ENCODE measurements at places on chromosomes 3 and 15.
A peak's percentile ranks its signal among the peaks of the same experiment; 100 is the strongest.

- peak; percentile 53 for DNase-seq
These were observed 3.3 kb upstream of the NDN start for GRCh38 chr15:23690450-23690852.

GRCh38 chr15:32802286-32802936, 84.6 kb downstream of the GREM1 start:
- no peak for DNase-seq

GRCh38 chr3:148042663-148043445, 633.7 kb downstream of the ZIC1 start:
- DNase-seq, result no peak

GRCh38 chr3:20056725-20057611, 16.7 kb downstream of the KAT2B start:
- DNase-seq, result no peak

- no peak for DNase-seq
These were observed 147.8 kb upstream of the IL12A start for GRCh38 chr3:159840703-159841299.

DNA sequence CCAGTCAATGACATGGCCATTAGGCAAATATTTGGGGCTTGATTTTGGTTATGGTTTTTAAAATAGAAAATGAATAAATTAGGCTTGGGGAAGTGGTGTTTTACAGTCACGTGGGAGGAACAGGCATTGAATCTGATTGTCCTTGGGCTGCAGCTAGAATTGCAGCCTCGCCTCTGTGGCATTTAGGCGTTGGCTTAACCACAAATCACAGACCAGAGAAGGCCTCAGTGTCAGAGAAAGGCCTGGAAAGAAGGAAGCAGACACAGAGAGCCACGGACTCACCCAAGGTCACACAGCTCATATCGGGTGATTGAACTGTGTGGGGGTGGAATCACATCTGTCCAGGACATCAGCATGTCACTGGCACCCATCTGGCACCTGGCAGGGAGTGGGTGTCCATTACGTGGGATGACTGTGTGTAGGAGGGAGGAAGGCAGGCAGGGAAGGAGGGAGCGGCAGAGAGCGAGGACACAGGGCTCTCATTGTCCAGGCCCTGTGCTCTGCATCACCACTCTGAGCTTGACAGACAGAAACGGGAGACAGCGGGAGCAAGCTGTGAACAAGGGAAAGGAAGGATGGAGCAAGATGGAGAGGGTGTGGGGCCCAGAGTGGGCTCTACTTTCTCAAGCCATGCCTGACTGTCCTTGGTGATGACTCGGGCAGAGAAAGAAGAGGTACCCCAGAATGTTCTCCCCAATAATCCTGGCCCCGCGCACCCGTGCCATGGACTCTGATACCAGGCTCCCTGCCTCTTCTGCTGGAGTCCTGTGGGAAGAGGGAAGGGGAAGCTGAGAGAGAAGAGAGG, 186.4 kb downstream of the FAM43A start:
- no peak for DNase-seq

DNA sequence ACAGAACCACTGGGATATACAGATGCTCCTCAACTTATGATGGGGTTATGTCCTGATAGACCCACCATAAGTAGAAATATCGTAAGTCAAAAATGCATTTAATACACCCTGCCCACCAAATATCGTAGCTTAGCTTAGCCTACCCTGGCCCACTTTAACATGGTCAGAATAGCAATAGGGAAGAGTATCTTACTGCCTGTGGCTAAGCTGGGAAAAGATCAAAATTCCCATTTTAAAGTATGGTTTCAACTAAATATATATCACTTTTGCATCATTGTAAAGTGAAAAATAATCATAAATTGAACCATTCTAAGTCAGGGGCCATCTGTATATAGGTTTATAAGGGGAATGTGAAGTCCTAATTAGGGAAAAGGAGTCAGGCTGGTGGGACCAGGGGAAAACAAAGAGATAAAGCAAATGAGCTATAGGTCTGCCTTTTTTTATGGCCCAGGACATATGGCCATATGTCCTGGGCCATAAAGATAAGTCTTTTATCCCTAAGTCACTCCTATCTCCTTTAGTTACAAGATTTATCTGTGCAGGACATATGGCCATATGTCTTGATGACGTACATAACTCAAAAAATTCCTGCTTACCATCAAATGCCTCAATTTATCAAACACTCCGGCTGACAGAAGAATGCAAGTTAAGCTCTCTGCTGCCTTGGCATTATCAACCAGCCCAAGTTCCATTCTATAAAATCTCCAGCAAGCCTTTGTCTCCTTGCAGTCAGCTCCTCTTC, 11.2 kb downstream of the RTP3 start:
- DNase-seq, result no peak

- DNase-seq, result no peak
These were observed 43.5 kb downstream of the ATP13A5 start for GRCh38 chr3:193335031-193335430.

DNA sequence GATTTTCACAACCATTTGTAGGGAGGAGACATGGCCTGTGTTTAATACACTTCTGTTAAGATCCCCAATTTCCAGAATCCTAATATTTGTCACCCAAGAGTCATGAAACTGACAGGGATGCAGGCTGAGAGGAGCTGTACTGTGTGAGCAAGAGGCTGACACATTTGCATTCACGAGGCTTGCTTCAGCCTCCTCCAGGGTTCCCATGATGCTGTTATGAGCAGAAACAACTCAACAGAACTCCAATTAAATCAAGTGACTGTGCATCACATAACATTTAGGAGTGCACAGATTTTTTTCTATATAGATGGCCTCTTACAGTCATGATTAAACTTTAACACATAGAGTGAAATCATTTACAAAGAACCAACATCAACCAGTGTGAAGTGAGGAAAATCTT, 292.3 kb upstream of the STT3B start:
- no peak for DNase-seq

GRCh38 chr3:157518881-157519280, 15.7 kb upstream of the VEPH1 start:
- DNase-seq, result no peak

GRCh38 chr15:98442901-98443300, 205.4 kb upstream of the IGF1R start:
- no peak for DNase-seq

DNA sequence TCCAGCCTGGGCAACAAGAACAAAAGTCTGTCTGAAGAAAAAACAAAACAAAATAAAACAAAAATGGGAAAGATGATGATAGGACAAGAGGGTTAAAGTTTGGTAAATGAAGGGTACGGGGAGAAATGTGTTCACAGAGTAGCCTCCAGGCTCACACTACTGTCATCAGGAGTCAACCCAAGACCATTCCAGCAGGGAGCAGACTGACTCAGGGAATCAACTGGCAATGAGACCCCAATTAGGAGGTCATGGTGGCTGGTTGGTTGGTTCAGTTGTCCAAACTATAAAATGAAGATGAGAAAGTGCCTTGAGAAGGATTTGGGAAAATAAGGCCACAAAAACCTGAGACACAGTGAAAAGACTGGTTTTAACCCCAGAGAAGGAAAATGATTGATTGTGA, 51.8 kb downstream of the KLHL6 start:
- DNase-seq, result no peak

- no peak for DNase-seq
These were observed 9.3 kb downstream of the PXYLP1 start for GRCh38 chr3:141240687-141241615.

DNA sequence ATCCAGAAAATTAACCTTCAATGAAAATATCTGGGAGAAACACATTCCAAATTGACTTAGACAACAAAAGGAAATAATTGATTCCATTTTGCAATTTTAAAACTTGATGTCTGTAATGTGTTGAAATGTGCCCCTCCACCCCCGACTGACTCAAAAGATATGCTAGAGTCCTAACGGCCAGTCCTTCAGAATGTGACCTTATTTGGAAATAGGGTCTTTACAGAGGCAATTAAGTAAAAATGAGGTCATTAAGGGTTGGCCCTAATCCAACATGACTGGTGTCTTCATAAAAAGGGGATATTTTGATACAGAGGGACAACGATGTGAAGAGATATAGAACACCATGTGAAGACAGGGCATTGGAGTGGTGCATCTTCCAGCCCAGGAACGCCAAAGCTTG, 153.9 kb downstream of the PDZRN3 start:
- DNase-seq, result no peak

- DNase-seq, result no peak
These were observed 371.7 kb downstream of the ZBTB20 start for GRCh38 chr3:114775395-114775794.

DNA sequence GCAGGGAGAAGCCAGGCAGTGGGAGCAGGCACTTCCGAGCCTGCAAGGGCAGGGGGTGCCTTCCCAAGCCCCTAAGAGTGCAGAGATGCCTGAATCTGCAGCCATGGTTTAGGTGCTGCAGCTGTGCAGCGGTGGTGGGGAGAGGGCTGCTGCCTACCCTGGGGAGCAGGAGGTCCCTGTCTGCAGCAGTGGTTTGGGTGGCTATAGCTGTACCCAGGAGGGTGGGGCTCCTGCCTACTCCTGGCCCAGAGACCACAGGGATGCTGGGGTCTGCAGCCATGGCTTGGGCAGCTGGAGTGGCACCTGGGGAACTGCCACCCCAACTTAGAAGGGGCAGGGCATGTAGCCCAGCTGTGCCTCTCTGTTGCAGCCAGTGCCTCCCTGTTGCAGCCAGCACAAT, 488.1 kb upstream of the THBS1 start:
- no peak for DNase-seq

- no peak for DNase-seq
These were observed 33.0 kb upstream of the ARL14 start for GRCh38 chr3:160643994-160644393.

DNA sequence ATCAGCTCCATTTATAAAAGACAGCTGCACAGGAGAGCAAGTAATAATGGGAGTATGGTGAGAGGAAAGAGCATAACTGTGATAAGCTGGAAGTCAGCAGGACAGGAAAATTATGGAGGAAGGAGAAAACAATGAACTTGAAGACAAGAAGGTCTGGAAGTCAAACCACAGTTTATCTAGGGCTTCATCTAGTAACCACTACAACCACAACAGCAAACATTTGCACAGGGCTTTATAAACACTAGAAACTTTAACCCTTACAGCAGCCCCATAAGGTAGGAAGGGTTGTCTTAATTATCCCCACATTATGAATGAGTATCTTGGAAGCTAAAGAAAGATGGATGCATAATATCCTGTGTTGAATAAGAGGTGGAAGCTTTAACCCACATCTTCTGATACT, 820.8 kb downstream of the IGSF11 start:
- no peak for DNase-seq

- DNase-seq, result no peak
These were observed 17.5 kb upstream of the PPIB start for GRCh38 chr15:64180235-64180824.

DNA sequence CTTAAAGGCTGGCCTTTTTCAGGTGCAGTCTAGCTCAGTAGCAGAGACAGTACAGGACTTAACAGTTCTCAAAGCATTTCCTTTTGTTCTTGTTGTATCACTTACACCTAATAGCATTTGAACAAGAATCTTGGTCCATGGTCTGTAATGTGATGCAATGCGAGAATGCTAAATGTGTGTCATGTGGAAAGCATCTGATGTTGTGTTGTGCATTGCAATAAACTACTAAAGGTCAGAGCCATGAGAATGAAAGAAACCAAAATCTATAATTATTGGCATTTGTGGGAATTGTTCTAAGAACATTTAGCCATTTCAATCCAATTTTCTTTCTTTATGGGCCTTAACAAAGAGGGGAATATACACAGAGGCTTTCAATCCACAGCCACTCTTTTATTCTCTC, 324.5 kb upstream of the ROBO2 start:
- DNase-seq, result no peak

DNA sequence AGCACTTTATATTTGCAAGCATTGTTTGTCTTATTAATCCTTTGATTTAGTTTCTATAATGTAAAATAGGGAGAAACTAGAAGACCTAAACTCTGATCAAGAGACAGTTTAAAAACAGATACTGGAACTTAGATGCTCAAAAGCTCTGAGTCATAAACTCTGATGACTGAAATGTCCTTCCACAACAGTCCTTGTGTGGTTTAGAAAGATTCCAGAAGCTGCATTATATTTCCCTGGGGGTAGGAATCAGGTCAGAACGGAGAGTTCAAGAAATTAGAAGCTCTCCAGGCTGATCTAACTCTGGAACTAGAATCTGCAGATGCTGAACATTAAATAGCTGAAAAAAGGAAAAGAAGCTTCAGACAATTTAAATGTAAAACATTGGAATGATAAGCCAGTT, 18.3 kb upstream of the ONECUT1 start:
- DNase-seq, result no peak

- no peak for DNase-seq
These were observed 86.1 kb downstream of the TJP1 start for GRCh38 chr15:29736012-29736743.

DNA sequence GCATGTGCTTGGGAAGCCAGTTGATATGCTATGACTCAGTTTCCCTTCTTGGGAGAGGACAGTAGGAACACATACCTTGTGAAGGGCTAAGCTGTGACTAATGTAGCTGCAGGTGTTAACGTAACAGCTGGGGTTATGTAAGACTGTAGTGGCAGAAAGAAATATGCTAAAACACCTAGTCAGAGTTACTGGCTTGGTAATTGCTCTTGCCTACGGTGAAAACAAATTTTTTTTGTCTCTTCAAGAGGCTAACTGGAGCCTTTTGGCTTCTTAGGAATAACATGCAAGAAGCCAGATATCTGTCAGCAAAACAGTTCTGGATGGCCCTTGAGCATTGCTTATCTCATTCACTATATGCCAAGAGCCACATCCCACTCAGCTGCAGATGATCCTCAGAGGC, 1.4 kb downstream of the MAPKBP1 start:
- DNase-seq, result no peak

DNA sequence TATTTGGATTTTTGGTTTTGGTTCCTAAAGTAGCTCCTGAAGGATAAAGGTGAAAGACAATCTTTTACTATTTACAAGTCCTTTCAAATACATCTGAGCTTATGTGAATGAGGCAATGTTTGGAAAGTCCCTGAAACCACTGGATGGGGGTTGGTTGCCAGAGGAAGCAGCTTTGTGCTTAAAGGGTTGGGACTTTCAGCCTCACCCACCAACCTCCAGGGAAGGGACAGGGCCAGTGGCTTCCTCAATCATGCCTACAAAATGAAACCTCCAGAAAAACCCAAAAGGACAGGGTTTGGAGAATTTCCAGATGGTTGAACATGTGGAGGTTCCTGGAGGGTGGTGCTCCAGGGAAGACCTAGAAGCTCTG, 20.9 kb upstream of the ABHD17C start:
- no peak for DNase-seq

DNA sequence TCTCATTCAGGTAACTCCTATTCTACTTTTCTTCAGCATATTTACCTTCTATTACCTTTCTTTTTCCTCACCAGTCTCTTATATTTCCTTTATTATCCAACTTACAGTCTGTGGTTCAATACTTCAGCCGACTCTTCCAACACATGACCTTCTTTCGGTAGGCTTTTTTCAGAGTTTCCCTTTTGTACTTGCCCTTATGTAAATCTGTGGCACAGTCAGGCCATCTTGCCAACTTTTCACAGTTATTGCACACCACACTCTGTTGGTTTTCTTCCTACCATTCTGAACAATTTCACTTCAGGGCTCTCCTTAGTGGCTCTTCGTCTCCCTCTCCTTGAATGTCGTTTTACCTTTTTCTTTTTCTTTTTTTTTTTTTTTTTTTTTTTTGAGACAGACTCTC, 427.8 kb downstream of the LPP start:
- no peak for DNase-seq
